Lung (tissue), 17 donors: ENCODE measurements at places on chromosomes 1 and 21. TPM values are rescaled to one million over a fixed set of nuclear protein-coding genes. Genes with fewer than 3 reads are reported as not detected.

DNA sequence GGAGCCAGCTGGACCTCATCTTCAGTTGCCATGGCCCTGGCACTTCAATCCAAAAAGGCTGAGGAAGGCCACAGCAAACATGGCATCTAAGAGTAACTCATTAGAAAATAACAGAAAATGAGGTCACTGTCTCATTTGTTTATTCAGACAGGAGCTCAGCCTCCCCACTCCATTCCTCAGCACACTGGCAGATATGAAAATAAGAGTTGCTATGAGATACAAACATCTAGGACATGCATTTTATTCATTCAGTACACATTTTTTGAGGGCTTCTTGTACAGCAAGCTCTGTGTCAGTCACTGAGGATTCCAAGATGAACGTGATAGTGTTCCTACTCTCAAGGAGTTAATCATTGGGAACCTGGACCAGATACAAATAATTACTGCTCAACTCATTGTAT, 32.7 kb upstream of the TMEM125 start:
- H3K36me3 ChIP-seq = no peaks in the 10 kb centered on the region
- no peak for DNase-seq
- H3K27ac ChIP-seq = no peak overlapping the region
- no peak overlapping the region for H3K4me3 ChIP-seq
- no peaks in the 10 kb centered on the region for H3K27me3 ChIP-seq
- H3K4me1 ChIP-seq = peaks cover 3% of the 10 kb centered on the region

DNA sequence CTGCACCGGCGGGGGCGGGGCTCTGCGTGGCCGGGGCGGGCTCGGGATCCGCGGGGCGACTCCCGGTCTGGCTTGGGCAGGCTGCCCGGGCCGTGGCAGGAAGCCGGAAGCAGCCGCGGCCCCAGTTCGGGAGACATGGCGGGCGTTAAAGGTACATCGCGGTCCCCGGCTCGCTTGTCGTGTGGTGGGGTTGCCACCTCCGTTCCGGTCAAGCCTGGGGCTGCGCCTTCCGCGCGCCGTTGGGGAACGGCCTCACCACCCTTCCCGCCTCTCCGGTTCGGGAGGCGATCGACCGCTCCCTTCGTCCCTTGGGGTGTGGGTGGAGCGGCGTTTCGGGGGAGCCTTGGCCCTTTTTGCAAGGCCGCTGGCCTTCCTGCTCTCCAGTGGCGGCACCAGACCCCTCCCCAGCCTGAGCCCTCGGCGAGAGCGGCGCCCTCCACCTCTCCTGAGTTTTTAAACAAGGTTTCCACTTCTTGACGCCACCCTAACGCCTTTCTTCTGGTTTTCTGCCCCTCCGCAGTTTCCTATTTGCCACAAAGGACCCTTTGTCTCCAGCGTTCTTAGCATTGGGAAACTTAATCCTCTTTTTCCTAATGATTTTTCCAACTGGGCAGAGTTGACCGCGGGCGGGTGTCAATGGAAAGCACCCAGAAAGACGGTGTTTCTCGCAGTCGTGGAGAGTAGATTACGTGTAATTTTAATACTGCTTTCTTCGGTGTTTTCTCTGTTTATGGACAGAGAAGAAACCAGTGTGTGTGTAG, at the start of the genes LEPR and LEPROT:
Gene LEPR (plus strand): TSS at position 79 of the 761 bp plus-strand sequence. CDS start 144,898 bp downstream, outside the sequence.
Gene LEPROT (plus strand): TSS at position 79 of the 761 bp plus-strand sequence. CDS start 57 bp downstream, at position 136.
- H3K27ac ChIP-seq = peak within 1 kb of the TSS; percentile 98
- peaks cover 8% of the 10 kb centered on the region for H3K4me1 ChIP-seq
- peaks cover 8% of the 10 kb centered on the region for H3K36me3 ChIP-seq
- no peak for DNase-seq

Gene SYT11
- total RNA-seq = 9.0 TPM

Gene CD5L
- 0.17 TPM for total RNA-seq

Gene C1QB
- total RNA-seq = 702 TPM

Gene RGSL1
- total RNA-seq = not detected

Gene USF1
- total RNA-seq = 70.0 TPM

Gene PODN
- total RNA-seq = 40.9 TPM
